ENCODE measurements at places on chromosomes 7 and 10.

- peak; percentile 81 for DNase-seq
Observed at GRCh38 chr7:6615723-6616555, 529 bp downstream of the ZNF853 start.

DNA sequence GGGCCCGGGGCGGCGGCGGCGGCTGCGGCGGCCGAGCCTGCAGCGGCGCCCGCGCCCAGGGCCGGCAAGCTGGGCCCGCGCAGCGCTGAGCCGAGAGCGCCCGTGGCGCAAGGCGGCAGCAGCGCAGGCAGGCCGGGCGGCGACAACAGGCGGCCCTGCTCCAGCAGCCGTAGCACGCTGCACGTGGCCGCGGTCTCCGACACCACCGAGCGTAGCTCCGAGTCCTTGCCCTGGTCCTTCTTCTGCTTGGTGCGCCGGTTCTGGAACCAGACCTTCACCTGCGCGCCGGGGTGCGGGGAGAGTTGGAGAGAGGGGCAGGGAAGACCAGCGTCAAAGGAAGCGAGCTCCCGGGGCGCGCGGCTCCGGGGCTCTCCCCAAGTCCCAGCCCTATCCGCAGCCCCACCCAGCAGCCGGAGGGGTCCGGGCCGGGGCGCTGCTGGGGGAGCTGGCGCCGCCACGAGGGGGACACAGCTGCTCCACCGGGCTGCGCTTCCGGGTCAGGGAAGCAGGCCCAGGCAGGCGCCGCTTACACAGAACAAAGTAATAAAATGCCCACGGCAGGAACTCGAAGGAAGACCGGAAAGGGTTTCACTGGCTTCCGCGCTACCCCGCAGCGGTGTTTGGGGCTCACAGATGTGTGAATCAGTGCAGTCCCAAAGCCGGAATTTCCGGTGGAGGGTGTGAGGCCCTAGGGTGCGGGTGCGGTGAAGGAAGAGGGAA lies 3.6 kb downstream of the VAX1 start:
- peak; percentile 56 for DNase-seq

DNA sequence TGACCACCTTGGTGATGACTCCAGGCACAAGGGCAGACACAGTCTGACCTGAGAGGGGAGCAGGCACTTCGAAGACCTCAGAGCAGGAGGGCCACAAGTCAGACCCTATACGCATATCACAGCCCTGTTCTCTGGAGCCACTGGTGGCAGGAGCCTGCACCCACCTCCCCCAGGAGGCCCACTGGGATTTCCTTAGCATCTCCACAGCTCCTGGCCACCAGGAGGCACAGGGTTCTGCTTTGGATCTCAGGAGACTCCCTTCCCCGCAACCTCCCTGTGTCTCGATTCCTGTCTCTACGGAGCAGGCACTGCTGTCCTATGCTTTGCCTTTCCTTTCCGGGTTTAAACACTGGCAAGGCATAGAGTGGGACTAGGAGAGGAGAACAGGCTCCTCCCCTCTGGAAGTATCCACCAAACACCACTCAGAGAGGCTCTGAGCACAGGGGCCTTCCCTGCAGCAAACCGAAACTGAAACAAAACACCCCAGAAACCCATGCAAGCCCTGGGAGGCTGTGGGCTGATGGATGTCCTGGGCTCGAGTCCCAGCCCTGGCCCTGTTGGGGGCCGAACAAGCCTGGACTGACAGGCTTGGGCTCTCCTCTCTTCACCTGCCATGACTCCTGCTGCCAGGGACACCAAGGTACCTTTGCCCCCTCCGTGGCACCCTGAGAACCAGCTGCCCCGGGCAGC lies 166.3 kb downstream of the NEURL1 start:
- DNase-seq, result peak; percentile 37

DNA sequence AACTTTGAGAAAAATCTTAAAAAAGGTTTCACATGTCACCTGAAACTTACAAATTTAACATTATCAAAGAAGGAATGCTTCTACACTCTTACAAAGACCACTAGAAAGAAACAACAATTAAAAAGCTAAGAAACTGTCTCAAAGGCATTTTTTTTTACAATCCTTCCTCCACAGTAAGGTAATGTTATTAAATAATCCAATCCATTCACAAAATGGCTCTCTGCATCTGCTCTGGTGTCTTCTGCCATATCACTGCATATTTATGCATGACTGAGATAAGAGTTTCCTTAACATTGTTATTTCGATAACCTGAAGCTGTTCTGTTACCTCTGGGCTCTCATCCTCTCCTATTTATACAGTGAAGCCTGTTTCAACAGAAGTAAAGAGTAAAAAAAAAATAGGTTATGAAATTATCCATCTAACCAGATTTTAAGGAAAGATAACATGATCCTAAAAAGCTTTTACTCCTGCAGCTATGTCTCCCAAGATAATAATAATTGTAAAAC lies 8.5 kb downstream of the HNRNPA2B1 start:
- no peak for DNase-seq

DNA sequence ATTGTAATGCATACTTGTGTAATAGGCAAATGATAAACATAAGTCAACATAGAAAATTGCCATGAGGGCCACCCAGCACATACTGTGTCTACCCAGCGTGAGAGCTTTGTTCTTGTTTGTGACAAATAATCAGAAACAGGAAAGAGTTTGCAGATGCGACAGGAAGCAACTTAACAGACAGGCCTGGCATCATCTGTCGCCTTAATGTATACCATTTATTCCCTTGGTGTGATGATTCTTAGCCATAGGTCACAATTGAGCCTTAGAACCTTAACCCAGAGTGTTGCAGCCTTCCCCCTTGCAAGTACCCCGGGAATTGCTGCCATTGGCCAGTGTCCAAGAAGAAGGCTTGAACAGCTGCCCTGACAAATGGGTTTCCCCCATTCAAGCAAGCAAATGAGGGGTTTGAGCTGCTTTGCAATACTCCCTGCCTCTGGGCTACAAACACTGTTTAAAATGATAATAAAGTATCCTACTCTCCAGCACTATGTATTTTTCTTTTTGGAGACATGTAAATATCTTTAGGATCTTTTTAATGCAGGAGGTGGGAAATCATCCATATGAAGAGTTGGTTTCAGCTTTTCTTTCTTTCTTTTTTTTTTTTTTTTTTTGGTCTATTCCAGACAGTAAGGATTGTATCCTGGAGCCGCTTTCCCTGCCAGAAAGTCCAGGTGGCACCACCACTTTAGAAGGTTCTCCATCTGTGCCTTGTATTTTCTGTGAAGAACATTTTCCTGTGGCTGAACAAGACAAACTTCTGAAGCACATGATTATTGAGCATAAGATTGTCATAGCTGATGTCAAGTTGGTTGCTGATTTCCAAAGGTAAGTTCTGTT lies 80.0 kb downstream of the ZNF277 start:
- DNase-seq, result no peak

DNA sequence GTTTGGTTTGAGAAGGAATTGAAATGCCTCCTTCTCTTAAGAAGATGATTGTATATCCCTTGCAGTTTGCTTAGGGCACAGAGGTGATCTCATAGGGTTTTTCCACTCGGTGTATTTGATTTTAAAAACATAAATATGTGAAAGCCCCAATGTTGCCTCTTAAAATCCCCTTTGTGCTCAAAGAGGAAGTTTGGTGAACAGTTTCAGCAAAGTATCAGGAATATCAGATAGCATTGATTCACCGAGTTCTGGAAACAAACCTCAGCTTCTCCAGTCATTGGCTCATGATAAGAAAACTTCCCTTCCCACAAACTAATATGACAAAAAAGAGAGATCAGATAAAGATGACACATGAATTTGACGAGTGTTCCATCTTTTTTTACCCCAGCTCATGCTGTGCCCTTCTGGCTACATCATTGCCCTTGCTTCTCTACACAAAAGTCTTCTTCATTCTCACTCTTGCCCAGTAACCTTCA lies 20.1 kb upstream of the SMNDC1 start:
- DNase-seq, result no peak

DNA sequence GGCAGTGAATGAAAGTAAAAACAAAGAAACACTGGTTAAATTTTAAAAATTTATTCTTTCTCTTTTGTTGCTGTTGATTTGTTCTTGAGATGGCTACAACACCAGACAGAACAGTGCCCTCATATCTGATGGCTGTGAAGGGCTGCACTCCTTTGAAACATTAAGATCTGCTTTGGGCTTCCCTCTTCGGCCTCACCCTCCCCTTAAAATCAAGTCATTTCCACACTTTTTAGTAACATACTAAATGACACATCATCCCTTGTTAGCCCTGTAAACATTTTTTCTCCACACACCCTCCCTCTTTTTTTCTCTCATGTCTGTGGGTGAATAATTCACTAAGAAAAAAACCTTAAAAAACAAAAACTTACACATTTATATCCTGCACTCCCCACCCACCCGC lies 16.4 kb downstream of the IRF5 start:
- DNase-seq, result no peak

GRCh38 chr10:114767986-114768821 lies 53.4 kb upstream of the FHIP2A start:
- peak; percentile 53 for DNase-seq

- DNase-seq, result no peak
Observed at GRCh38 chr7:34108165-34108564, 202.8 kb downstream of the BMPER start.

- DNase-seq, result peak; percentile 63
Observed at GRCh38 chr10:51915031-51915542, 215.7 kb upstream of the CSTF2T start.

DNA sequence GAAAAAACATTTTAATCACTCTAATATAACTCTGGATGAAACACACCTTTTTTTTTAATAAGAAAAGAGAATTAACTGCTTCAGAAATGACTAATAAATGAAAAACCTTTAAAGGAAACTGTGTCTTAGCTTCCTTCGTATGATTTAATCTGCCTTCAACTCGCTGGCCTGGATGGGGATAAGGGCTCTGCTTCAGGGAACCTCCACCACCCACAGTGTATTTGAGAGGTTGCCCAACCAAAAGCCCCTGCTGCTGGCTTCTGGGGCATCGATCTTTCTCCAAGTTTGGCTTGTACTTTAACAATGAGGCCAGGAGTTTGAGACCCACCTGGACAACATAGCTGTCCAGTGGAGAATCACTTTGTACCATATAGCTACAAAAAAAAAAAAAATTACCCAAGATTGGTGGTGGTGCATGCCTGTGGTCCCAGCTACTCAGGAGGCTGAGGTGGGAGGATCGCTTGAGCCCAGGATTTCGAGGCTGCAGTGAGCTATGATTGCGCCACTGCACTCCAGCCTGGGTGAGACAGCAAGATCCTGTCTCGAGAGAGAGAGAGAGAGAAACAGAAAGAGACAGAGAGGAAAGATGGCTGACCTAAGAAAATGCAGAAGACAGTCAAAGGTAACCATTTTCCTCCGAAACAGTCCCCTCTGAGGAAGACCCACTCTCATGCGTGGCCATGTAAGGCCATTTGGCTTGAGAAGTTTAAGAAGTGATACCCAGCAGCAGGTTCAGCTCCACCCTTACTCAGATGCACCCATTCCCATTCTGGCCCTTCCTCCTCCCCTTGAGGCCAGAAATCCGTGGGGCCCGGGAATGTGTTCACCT lies 13.6 kb upstream of the LIMK1 start:
- no peak for DNase-seq

DNA sequence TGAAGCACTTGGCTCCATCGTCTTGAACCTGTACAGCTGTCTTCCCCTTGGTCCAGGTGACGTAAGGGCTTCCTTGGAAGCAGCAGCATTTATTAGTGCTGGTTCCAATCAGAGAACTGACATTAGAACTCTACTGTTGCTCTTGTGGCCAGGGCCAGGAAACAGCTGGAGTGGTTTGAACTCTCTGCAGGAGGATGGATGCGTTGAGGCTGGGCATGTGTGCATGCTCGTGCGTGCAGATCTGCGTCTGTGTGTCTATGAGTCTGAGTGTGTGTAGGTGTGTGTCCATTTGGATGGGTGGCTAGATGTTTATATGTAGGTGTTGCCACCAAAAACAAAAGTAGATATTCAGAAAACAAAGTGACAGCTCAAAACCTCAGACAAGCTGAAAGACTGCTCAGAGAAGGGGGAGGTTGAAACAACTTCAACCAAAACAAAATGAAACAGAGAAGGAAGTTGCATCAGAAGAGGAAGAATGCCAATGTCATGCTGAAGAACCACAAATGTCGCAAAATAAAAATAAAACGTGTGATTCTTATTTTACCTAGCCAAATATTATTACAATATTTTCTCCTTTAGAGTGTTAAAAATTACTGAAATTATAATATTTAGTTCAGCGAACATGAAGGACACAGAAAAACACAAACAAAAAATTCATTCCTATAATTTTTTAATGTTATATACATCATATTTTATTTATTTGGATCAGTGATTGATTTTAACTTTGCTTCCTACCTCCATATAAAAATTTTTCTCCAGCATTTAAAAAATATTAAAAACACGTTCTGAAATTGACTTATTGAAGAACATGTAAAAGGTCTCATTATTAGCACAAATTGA lies 96.1 kb upstream of the MKLN1 start:
- no peak for DNase-seq

DNA sequence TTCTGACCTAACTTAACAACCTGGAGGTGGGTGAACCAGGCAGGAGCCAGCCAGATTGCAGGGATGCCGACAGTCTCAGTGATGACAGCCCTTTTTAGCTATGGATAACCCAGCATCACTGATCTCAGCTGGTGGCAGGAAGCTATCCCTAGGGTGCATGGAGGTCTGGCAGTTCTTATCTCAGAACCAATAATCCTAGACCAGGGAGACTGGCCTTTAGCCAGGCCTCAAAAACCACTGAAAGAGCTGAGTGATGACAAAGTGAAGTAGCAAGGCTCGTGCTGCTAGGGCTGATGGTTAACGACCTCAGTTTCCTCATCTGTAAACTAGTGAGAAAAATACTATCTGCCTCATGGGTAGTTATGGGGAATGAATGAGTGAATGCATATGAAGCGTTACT lies 112.5 kb downstream of the RALA start:
- DNase-seq, result no peak

DNA sequence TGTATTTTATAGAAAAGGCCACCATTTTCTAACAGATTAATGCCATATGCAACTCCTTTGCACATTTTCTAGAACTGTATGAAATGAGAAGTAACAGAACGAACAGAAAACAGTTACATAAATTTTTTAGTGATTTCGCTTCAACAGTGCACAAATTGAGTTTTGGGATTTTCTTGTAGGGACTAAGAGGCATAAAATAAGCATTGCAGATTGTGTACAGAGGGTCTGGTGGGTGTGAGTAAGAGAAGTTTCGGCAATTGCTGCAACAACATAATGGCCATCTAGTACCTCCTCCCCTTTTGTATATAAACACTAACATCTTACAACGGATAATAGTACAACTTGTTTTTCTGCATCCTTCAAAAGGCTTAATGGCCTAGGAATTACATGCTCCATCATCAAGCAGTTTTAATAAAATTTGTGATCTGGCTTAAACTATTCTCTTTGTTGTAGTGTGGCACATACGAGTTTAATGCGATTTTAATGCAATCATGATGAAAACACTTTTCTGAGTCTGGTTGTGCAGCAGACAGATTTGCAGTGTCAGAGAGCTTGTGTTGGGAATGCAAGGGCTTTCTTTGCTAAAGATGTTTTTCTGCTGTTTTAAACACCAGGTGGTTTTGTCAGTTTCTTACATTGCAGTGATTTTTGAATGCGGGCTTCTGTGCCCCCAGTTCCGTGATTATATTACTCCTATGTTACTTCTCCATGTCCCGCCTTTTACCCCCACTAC lies 2.9 kb downstream of the GLCCI1 start:
- DNase-seq, result no peak

DNA sequence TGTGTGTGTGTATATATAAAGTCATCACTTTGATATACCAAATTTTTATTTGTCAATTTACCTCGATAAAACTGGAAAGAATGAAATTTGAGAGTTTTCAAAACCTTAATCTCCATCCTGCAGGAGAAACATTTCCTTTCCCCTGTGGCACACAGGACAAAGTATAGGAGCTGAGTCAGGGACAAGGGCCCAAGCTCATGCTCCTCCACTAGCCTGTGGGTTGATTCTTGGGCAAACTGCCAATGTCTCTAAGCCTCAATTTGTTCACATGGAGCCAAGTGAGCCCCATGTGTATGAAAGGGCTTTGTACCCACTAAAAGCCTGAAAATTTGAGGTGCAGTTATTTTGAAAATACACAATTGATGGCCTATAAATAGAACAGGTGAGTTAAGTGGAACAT lies 60.3 kb upstream of the IL6 start:
- no peak for DNase-seq

All from GM23338 (cell line).